ENCODE measurements at places on chromosomes 3 and 15.

DNA sequence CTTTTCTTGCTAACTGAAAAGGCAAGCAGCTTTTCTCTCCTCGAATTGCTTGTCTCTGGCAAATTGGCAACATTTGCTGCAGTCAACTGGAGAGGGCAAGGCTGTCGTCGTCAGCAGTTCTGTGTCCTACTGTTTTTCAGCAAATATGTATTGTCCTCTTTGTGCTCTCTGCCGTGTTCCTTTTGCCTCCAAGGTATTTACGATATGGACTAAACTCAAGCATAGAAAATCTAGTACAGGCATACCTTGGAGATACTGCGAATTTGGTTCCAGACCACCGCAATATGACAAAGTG, 558 bp upstream of the SLC30A4 start:
- no peak for DNase-seq

- no peak for DNase-seq
These were observed 2.3 kb downstream of the SQOR start for GRCh38 chr15:45637141-45637540.

DNA sequence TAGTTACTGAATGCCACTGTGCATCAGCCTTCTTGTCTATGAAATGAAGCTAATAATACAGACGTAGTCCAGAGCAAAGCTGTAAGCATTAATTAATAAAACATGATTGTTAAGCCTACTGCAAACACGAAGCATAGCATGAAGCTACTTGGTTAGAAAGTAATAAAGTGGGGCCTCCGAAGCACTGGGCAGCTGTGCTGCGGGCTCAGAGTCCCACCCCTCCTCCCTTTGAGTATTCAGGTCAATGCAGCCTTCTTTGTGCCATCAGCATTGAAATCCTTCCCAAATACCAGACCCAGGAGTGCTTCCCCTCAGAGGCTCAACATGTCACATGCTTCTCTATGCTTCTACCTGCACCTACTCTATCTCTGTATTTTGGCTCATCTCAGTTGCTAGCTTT, 1112.6 kb downstream of the IGSF11 start:
- DNase-seq: no peak

GRCh38 chr15:90072978-90073640, 29.2 kb downstream of the IDH2 start:
- no peak for DNase-seq

- DNase-seq: no peak
These were observed 28.9 kb downstream of the EAF1 start for GRCh38 chr3:15456321-15456720.

DNA sequence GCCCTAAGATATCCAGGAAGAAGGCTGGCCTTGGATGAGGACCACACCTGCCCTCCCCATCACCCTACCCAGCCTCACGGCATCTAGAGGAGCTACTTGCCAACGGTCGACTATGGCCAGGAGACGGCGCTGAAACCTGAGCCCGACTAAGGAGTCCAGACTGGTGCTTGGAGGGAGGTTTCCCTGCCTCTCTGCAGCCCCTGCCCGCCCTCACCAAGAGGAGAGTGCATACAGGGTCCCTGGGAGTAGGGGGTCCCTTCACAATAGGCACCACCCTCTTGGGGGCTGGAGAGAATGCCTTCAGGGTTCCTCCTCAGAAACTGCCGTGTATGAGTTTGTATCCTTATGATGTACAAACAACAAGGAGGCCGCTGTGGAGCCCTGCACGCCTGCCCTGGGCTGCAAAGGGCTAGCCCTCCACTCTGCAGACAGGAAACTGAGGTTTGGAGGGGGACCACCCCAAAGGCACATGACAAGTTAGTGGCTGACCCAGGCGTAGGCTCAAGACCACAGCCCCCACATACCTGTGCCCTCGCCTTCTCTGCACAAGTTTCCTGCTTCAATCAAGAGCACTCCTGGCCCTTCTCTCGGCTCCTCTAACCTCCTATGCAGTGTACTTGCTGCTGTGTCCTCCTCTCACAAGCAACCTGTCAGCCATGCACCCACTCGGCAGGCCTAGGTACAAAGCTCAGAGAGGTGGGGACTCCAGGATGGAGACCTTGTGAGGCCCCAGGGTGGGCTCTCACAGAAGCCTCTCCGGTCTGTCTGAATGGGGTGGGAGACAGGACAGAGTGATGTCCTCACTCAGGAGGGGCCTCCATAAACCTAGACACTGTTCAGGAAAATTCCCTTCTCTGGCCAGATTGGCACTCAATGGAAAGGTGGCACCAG, 7.4 kb downstream of the KLF15 start:
- no peak for DNase-seq

- DNase-seq: peak; percentile 74
These were observed 84.2 kb upstream of the ABHD2 start for GRCh38 chr15:89003865-89004725.

DNA sequence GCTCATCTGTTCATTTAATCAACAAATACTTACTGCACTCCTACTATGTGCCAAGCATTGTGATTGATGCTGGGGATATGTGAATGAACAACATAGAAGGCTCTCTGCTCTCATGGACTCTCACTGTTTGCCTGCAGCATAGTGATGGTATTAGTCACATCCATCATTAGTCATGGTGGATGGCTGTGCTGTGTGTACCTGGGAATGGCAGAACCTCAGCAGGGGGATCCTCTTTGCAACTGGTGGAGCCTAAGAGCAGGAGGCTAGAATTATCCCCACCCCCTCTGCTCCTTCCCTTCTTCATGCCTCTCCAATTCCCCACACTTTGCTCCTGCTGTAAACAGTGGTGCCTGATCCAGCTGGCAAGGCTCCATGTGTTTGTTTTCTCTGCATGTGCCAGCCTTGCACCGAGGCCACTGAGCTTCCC, 20.5 kb downstream of the BOC start:
- DNase-seq: peak; percentile 65

- no peak for DNase-seq
These were observed 629.5 kb downstream of the MAGI1 start for GRCh38 chr3:65409176-65409569.

Data from fibroblast of pulmonary artery (primary cell).